ENCODE measurements at places on chromosomes 12 and 14. TPM values are rescaled to one million over a fixed set of nuclear protein-coding genes. Genes with fewer than 3 reads are reported as not detected.

GRCh38 chr14:86892152-86892956 lies 1100.6 kb downstream of the GALC start:
- DNase-seq = no peak

GRCh38 chr14:88232771-88233170 lies 90.3 kb downstream of the KCNK10 start:
- no peak for DNase-seq

- no peak for DNase-seq
Observed at GRCh38 chr12:4447151-4447550, 1.5 kb upstream of the FGF6 start.

GRCh38 chr12:117045160-117046010 lies 53.8 kb downstream of the TESC start:
- DNase-seq = no peak

DNA sequence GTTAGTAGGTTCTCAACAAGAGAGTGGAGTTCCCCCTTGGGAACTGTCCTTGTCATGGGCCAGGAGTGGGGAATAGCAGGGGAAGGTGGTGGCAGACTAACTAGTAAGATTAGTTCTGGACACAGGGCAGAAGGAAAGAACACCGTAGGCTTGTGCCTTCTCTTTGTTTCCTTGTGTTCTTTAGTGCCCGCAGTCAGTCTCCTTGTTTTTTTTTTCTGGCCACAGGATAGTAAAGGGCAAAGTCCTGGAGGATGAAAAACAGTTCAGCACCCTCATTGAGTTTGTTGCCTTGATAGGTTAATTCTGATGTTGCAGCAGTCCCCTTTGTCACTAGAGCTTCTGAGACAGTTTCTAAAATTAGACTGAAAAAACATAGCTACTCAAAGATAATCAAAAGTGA lies 8.4 kb downstream of the PEX5 start:
- no peak for DNase-seq

DNA sequence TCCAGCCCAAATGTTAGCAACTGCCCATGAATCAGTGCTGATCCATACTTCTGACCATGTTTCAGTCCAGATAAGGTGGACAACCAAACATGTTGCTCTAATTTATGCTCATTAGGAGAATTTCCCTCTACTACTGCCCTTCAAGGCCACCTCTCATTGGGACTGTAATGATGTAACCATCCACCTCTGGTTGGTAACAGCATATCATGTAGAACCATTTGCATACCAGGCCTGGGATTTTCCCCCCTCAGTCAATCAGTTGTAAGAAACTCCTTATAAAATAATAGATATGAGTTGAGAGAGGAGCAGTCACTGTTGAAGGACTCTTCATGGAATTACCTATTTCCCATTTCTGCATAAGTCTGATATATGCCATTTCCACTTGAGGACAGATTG lies 17.8 kb upstream of the YAF2 start:
- DNase-seq = no peak

- DNase-seq = no peak
Observed at GRCh38 chr14:65803885-65804284, 391.4 kb downstream of the FUT8 start.

- no peak for DNase-seq
Observed at GRCh38 chr12:11457996-11458645, 62.8 kb upstream of the PRB2 start.

GRCh38 chr12:108425238-108425795 lies 86.2 kb upstream of the CMKLR1 start:
- no peak for DNase-seq

GRCh38 chr12:86543716-86544115 lies 287.5 kb upstream of the MGAT4C start:
- no peak for DNase-seq

DNA sequence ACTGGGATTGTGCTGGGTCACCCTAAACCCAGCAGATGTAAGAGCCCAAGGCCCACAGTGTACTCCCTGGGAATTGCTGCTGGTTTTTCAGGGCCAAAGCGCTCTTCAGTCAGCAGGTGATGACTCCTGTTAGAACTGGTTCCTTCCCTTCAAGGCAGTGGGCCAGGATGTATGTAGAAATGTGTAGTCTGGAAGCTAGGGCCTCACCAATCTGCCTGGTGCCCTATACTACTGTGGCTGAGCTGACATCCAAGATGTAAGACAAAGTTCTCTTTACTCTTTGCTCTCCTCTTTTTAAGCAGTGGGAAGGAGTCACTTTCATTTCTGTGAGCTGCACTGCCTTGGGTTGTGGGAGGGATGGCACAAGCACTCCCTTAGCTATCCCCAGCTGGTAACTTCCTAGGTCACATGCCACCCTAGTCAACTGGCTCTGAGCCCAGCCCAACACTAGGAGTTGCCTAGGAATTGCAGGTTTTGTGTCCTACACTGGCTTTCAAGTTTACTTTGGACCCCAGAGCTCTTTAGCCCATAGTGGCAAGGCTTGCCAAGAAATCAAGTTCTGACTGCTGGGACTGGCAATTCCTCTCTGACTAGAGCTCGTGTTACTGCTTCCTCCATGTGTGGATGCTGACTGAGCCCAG lies 249.2 kb downstream of the C12orf50 start:
- no peak for DNase-seq

DNA sequence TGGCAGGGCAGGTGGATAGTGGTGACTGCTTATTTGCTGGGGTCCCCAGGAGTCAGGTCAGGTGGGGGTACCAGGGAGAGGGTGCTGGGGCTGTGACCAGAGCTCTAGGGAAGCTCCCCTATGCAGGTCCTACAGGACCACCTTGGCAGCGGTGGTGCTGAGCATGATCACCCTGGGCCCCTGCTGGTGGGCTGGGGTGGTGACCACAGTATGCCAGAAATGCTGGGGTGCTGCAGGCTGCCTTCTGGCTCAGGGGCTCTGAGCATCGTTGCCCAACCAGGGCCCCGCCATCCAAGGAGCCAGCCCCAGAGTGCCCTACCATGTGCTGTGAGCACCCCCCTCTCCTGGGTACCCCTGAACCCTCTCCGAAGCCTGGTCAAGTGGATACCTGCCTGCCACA lies 17.5 kb upstream of the NUDT14 start:
- no peak for DNase-seq

GRCh38 chr12:77229640-77230442 lies 164.5 kb upstream of the E2F7 start:
- no peak for DNase-seq

GRCh38 chr14:54796961-54797360 lies 105.7 kb downstream of the GCH1 start:
- DNase-seq = no peak

Gene UBR7
- 16.1 TPM for total RNA-seq

Gene PZP
- 1.3 TPM for total RNA-seq

Gene AQP6
- not detected for total RNA-seq

Gene POTEM
- not detected for total RNA-seq

Gene RBP5
- 0.46 TPM for total RNA-seq

Gene CELA1
- not detected for total RNA-seq
